ENCODE measurements at places on chromosomes 13 and 19.

- no peak for DNase-seq
Observed at GRCh38 chr19:38701455-38702063, 42.7 kb downstream of the CAPN12 start.

DNA sequence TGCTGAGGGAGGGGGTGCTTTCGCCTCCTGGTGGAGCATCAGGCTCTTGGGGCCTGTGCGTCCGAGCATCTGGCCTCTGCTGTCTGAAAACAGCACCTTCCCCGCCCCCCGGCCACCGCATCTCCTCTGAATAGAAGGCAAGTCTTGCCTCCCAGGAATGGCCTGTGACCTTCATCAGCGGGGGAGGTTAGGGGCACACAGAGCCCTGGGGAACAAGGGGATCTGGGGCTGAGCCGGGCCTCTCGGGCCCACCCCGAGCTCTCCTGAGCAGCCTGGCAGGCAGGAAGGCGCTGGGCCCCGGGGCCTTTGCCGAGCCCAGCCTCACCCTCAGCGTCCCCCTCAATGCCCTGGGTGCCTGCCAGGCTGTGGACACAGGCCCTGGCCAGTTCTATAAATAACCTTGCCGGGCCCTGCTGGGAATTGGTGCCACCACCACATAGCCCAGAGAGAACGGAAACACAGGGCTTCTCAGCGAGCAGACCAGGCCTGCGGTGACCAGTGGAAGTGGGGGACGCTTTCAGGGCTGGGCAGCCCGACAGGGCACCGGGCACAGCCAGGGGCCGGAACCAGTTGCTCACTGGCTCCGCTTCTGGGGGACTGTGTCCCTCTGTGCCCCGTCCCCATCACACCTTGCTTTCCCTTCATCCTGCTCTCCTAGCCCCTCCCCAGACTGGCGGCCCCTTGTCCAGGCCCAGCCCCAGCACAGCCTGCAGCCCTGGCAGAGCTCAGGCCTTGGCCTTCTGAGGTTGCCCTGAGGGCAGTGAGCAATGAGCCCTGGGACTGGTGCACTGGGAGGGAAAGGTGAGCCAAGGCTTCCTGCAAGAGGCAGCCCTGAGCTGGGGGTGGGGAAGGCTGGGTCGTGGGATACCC is 9.5 kb downstream of the STK11 start:
- DNase-seq, result no peak

DNA sequence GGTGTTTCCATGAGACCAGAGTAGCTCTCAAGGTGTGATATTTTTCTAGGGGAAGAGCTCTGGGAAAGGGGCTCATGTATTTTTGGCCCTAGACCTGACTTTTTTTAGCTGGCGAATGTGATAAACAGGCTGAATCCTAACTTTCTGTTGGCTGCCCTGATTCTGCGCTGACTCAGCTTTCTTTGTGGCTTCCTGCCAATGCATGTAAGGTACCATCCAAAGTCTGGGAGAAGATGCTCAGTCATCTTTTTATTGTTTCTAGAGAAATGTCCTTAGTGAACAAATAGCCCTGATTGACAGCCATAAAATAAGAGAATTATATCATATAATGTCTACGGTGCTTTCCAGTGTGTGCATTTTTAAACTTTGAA is 113.6 kb upstream of the MBNL2 start:
- DNase-seq, result no peak

DNA sequence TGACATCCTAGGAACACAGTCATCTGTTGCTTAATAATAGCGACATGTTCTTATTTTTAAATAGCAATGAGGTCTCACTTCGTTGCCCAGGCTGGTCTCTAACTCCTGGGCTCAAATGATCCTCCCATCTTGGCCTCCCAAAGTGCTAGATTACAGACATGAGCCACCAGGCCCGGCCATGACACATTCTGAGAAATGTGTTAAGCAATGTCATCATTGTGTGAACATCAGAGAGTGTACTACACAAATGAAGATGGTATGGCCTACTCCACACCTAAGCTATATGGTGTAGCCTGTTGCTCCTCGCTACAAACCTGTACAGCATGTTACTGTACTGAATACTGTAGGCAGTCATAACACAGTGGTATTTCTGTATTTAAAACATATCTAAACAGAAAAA is 24.6 kb upstream of the GARRE1 start:
- DNase-seq, result no peak

GRCh38 chr19:50481351-50482149 is 4.9 kb upstream of the GARIN5A start:
- DNase-seq, result no peak

GRCh38 chr13:50167224-50167947 is 152.1 kb downstream of the KCNRG start:
- no peak for DNase-seq

DNA sequence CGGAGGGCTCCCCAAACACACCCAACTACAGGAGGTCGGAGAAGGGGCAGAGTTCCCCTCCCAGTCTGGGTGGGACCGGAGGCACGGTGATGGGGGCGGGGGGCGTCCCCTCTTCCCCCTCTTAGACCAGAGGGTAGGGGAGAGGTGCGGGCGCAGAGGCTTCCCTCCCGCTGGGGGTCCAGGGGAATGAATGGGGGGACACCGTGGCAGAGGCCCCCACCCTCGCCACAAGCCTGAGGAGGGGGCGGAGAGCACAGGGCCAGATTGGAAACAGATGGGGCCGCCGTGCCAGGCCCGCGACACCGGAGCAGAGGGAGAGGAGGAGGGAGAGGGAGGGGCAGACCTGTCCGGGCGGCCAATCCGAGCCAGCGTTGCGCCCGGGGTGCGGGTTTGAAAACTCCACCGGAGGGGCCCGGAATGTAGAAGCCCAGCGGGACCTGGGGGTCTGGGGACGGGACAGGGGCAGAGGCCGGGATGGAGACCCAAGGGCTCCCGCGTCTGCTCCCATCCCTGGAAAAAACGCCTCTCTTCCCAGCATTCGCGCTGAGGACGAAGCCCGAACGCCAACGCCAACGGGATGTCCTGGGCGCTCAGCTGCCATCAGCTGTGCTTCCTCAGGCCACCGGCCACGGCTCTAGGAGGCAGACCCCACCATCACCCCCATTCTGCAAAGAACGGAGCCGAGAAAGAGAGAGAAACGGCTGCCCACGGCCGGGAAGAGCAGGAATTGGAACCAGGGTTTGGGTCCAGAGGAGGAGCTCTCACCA is 46.8 kb downstream of the PTPRS start:
- no peak for DNase-seq

DNA sequence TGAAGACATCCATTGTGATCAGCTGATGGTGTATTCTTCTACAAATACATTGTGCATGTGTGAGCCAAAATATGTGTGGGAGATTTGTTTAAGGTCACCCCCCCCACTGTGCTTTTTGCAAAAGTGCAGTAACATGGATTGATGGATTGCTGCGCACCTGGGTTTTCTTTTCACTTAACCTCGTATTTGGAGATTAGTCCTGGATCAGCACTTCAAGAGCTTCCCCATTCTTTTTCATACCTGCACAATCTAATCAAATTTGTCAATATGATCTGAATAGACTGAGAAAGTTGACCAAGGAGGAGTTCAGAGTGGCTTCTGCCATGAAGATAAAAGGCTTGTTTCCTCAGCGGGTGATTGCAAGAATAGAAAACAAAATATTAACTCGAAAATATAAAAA is 23.7 kb downstream of the NAA16 start:
- DNase-seq, result no peak

All from NCI-H1436 (cell line).